ENCODE measurements at places on chromosomes 6 and 20. TPM values are rescaled to one million over a fixed set of nuclear protein-coding genes. Genes with fewer than 3 reads are reported as not detected.

The DNAH8 gene
- not detected for total RNA-seq

The CLIC5 gene
- not detected for total RNA-seq

The SLC17A1 gene
- total RNA-seq: not detected

The FOXQ1 gene
- not detected for total RNA-seq

The RIPPLY2 gene
- not detected for total RNA-seq

The KHDC1 gene
- 4.2 TPM for total RNA-seq

The CHRNA4 gene
- not detected for total RNA-seq

The SMPDL3A gene
- 6.1 TPM for total RNA-seq

The FKBP1C gene
- total RNA-seq: 0.69 TPM

The INSM1 gene
- not detected for total RNA-seq
